ENCODE measurements at places on chromosomes 13 and 19.

DNA sequence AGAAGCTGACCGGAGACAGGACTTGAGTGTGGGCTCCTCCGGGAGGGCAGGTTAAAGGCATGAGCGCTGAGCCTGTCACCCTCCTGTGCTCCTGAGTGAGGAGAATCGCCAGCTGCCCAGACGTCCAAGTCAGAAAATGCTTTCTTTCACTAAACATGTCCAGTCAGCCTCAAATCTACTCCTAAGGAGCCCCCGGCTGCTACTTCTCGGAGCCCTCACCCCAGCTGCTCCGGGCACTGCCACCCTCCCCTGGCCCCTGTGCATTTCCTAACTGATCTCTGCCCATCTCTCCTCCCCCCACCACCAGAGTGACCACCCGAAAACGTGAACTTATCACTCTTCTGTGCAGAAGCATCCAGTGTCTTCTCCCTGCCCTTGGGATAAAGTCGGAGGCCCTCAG is 277.5 kb upstream of the SOX1 start:
- no peak for DNase-seq

GRCh38 chr19:42601811-42602443 is 7.2 kb upstream of the CEACAM8 start:
- no peak for DNase-seq

DNA sequence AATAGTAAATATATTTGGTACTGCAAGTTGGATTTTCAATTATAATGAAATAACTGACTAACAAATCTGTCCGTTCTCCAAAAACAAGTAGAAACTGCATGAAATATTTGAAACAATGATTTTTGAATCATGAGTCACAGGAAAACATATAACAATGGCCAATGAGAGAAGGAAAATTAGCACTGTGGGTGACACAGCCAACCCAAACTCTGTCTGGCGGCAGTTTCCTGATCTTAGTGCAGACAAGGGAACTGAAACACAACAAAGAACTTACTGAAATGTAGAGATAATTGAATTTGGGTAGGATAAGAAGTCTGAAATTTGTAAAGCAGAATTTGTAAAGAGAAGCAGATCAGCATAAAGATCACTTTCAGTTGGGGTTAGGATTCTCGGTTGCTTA is 2743.3 kb upstream of the PCDH20 start:
- DNase-seq, result no peak

DNA sequence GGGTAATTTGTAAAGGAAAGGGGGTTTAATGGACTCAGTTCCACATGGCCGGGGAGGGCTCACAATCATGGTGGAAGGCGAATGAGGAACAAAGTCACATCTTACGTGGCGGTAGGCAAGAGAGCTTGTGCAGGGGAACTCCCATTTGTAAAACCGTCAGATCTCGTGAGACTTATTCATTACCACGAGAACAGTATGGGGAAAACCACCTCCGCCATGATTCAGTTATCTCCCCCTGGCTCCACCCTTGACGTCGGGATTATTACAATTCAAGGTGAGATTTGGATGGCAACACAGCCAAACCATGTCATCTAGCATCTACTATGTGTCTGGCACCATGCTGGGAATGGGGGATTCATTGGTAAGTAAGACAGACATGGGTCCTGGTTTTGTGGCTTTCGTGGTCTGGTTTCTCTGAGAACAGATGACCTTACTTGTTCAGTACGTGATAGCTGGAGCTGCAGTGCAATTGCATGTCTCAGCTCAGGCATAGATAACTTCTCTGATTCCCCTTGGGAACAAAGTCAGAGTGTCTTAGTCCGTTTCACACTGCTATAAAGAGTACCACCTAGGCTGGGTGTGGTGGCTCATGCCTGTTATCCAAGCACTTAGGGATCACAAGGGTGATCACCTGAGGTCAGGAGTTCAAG is 8.3 kb downstream of the ZNF554 start:
- no peak for DNase-seq

DNA sequence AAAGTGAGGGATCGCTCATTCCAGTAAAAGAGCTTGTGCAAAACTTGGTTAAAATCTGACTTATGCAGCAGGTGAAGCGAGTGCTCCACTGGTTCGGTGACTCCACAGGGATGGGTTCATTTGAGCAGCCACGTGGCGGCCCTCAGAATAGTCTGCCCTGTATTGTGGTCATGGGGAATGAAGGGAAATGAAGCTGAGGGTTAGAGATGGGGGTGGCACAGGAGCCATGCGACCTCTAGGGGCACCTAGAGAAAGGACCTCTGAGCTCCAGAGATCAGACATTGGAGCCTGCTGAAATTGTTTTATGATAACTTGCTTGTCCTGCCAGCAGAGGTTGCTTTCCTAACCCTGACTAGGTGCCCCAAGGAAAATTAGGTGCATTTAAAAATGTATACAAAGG is 26.6 kb downstream of the CBY2 start:
- DNase-seq, result no peak

DNA sequence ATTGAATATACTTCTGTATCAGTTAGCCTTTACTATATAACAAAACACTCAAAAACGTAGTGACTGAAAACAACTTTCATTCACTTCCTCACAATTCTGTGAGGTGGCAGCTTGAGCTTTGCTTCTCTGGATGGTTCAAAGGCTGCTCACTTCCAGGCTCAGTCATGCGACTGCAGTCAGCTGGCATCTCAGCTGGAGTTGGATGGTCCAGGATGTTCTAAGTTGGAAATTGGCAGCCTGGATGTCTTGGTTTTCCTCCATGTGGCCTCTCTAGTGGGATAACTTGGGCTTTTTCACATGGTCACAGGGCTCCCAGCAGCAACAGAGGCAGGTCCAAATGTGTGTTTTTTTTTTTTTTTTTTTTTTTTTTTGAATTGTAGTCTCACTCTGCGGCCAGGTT is 204.4 kb downstream of the LACC1 start:
- DNase-seq, result no peak

- no peak for DNase-seq
These were observed 3.2 kb upstream of the LGALS13 start for GRCh38 chr19:39599116-39599515.

DNA sequence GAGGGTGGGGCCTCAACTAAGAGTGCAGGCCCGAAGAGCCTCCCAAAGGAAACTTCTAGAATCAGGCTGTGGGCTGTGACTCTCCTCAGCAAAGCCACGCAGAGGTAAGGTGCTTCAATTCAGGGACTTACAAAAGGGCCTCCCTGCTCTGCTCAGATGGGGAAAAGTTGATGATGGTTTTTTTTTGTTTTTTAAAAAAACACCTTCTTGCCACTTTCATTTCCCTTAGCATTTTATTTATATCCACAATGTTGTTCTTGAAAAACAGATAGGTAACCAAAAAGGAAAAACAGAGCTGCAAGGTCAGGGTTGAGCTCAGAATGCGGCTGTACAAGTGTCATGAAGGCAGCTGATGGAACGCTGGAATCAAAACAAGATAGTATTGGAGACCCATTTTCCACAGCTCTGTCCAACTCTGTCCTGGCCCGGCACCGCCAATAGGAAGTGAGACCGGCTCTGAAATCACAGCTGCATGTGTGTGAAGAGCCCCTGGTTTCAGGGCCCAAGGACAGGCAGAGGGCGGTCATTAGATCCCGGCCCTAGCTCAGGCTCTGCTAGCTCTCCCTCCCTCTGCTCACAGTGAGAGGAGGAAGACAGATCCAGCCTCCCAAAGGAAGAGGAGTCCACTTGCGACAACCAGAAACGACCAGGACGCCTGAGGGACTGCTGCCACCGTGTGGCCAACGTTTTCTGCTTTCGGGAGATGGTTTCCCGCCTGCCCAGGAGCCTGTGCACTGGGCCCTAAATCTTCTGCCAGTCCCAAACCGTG is 58.3 kb downstream of the KLF2 start:
- DNase-seq, result peak; percentile 22

DNA sequence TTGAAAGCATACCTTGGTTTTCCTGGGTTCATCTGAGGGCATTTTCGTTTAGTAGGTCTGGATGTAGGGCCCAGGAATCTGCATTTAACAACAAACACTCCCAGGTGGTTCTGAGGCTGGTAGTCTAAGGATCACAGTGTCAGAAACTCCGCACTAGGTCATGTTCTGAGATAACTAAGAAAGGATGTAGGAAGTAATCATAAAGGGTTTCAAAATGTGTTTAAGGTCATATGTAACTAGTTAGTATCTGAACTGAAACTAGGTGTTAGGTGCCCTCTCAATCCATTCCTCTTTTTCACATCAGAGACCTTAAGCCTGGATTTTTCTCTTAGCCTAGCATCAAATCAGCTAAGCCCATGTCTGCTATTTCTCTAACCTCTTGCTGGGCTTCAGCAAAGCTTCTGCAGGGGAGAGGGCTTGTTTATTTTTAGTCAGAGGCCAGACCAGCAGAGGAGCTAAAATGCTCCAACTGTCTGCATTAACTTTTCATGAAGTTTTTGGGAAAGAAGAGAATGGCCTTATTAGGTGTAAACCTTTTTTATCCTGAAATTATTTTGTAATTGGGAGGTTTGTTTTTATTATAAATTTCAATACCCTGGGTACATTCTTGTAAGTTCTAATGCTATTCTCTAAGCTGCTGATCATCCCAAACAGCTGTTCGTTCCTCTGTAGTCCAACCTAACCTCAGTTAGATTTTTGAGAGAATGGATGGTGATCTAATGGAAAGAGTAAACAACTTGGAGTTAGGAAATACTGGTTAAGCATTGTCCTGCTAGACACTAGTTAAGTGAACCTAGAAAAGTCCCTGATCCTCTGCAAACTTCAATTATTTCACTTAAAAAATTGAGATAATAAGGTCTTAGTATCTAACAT is 262.8 kb upstream of the RFC3 start:
- DNase-seq, result no peak

DNA sequence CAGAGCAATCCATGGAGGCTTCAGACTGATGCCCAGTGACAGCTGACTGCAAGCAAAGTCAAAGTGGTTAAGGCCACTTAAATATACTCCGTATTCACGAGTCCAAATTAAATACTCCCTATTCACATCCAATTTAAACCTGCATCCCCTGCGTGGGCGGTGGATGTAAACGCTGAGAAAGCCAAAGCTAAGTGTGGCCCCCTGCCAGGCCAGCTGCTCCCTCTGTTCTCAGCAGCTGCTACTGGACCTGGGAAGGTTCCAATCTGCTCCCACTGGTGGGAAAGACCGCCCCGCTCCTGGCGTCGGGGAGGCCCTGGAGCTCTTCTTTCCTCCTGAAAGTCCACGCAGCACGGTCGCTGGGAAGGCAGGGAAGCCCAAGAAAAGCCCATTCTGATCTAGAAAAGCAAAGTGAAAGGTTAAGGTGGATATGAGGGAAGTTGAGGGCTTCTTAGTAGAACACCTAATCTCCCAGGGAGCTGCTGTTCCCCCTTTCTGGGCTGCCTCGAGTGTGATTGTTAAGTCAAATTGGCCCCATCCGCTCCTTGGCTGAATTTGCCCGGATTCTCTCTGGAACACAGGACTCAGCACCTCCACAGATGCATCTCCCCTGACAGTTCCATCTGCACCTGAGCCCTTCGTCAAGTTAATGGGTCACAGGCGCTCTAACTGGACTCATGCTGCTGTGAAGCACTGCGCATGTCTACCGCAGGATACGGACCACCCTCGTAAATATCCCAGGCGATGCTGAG is 205.5 kb downstream of the USP12 start:
- DNase-seq, result no peak

DNA sequence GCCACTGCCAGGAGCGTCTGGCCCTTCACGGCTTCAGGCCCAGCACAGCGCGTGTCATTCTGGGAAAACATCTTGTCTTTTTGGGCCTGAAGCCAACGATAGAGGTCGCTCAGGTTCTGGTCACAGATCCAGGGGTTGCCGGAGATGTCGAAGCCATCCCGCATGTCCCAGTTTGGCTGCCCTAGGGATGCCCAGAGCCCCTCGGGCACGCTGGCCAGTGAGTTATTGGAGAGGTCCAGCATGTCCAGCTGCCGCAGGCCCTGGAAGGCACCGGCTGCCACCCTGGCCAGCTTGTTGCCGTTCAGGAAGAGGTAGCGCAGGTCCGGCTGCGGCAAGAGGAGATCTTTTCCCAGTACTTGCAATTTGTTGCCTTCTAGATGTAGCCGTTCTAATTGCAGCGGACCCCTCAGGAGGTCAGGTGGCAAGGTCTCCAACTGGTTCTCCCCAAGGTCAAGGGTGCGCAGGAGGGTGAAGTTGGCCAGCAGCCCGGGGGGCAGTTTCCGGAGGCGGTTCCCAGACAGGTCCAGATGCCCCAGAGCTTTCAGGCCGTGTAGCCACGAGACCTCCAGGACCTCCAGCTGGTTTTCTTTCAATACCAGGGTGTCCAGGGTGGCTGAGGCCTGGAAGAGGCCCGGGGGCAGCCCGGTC is 1.8 kb downstream of the LRG1 start:
- DNase-seq, result no peak

GRCh38 chr13:62908321-62908720 is 1492.7 kb upstream of the PCDH20 start:
- no peak for DNase-seq

DNA sequence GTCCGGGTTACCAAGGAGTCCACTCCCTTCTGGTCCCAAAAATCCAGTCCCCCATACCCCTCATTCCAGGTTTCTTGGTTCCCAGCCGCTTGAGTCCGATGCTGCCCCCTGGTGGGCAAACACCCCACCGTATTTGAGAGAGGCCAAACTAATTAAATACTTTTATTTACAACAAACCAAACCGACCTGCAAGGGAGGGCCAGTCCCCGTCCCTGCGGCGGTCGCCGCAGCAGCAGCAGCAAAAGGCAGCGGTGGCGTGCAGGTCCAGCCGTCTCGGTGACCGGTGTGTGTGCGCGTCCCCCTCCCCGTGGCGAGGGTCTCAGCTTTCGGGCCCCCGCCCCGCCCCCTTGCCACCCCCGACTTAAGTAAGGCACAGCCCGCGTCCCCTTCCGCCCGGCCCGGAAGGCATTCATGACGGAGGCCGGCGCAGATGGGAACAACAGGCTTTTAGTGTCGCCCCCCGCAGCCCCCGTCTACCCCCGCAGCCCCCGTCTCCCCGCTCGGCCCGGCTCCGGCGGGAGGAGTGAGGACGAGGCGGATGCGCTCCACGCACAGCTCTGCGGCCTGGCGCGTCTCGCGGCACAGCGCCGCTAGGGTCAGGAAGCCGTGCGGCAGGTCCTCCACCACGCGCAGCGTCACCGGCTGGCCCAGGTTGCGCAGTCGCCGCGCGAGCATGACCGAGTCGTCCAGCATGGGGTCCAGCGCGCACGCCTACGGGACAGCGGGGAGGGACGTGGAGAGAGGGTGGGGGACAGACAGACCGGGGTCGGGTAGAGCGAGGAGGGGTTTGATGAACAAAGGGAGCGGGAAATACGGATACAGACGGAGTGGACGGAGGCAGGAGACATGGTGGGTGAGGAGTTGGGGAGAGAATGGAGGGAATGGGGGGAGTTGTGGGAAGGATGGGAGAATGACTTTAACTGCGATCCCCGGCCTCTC is 11.5 kb upstream of the CNFN start:
- DNase-seq, result no peak

- DNase-seq, result no peak
These were observed 4.5 kb upstream of the LAIR1 start for GRCh38 chr19:54369082-54369687.

GRCh38 chr13:84500016-84500415 is 617.7 kb upstream of the SLITRK1 start:
- peak; percentile 1 for DNase-seq

- DNase-seq, result no peak
These were observed 3.5 kb downstream of the LYPD5 start for GRCh38 chr19:43798546-43799409.

Measured in BJ (cell line).